ENCODE measurements at places on chromosomes 3 and 15.
A peak's percentile ranks its signal among the peaks of the same experiment; 100 is the strongest.

DNA sequence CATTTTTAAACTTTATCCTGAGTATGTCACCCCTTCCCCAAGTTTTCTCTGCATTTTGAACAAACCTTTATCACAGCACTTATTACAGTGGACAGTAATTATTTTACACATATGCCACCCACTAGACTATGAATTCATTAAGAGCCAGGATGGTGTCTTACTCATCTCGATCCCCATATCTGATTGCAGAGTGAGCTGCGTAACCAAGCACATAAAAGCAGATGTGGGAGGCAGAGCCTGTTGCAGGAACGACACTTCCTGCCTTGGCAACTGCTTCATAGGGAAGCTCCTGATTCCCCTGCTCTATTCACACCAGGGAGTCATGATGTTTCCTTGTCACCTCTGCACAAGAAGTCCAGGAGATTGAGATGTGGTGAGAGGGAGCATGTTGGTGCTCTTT is 91.1 kb downstream of the MINAR1 start:
- no peak for DNase-seq
- H3K4me3 ChIP-seq = no peak overlapping the region
- no peaks in the 10 kb centered on the region for H3K4me1 ChIP-seq
- no peak overlapping the region for H3K27ac ChIP-seq
- no peaks in the 10 kb centered on the region for H3K36me3 ChIP-seq

- H3K27ac ChIP-seq = peak overlapping the region; percentile 89
- DNase-seq = peak; percentile 74
- H3K36me3 ChIP-seq = peaks cover 16% of the 10 kb centered on the region
- peaks cover 28% of the 10 kb centered on the region for H3K4me1 ChIP-seq
Observed at GRCh38 chr15:58988006-58988785, 733 bp downstream of the RNF111 start.

GRCh38 chr3:88059380-88060170 is 520 bp downstream of the ZNF654 start:
- peak overlapping the region; percentile 96 for H3K4me3 ChIP-seq
- peak overlapping the region; percentile 97 for H3K27ac ChIP-seq
- no peaks in the 10 kb centered on the region for H3K27me3 ChIP-seq
- H3K36me3 ChIP-seq = peaks cover 30% of the 10 kb centered on the region

GRCh38 chr3:52561028-52561747 is 24.8 kb downstream of the UQCC5 start:
- no peak overlapping the region for H3K27ac ChIP-seq
- peaks cover 21% of the 10 kb centered on the region for H3K36me3 ChIP-seq
- no peaks in the 10 kb centered on the region for H3K27me3 ChIP-seq

- H3K4me1 ChIP-seq = peaks cover 4% of the 10 kb centered on the region
- H3K4me3 ChIP-seq = no peak overlapping the region
- H3K27me3 ChIP-seq = no peaks in the 10 kb centered on the region
- H3K27ac ChIP-seq = no peak overlapping the region
- H3K36me3 ChIP-seq = no peaks in the 10 kb centered on the region
Observed at GRCh38 chr3:196181127-196181546, 30.1 kb downstream of the ZDHHC19 start.

- peak overlapping the region; percentile 83 for H3K27ac ChIP-seq
- H3K36me3 ChIP-seq = no peaks in the 10 kb centered on the region
- peak overlapping the region; percentile 90 for H3K4me3 ChIP-seq
- peaks cover 6% of the 10 kb centered on the region for H3K4me1 ChIP-seq
Observed at GRCh38 chr3:79018671-79019136, 749.1 kb downstream of the ROBO1 start.
